ENCODE measurements at places on chromosomes 3 and 15.

GRCh38 chr3:138440121-138440521, 5.7 kb downstream of the ESYT3 start:
- no peak for DNase-seq

DNA sequence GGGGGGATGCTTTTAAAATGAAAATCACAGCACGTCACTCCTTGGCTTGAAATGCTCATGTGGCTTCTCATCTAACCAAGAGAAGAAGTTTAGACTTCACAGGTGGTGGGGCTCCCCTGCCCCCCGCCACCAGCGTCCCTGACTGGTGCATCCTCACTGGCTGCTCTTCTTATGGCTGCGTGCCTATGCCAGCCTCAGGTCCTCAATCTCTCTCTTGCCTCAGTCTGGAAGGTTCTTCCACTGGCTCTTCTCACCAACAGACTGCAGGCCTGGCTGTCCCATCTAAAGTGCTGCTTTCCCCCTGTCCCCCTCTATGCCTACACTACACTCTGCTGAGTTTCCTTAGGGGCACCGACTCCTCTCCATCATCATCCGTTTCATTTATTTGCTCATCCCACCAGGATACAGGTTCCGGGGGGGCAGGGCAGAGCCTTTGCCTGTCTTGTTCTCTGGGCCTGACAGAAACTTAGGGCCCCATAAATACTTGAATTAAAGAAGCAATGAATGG, 20.6 kb downstream of the ABTB1 start:
- no peak for DNase-seq

DNA sequence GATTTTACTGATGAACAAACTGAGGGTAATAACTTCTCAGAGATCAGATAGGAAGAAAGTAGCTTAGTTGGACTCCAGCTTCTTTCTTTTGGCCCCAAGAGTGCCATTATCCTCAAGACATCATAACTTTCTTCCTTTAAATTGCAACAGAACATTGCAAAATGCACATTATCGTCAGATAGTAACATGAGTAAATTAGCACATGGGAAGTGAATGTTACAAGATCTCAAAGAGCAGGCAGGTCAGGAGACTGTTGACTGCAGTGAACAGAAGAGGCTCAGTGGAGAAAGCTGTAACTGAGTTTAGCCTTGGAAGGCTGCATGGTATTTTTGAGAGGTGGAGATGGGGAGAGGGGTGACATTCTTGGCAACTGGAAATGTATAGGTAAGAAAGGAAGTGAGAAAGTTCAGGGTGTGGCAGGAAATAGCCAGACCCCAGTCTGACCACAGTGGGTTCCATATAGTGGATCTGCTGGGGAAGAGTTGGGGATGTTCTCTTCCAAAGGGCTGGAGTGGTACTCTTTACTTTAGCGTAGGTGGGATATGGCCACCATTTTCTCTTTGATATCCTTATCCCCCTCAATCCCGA, 307.7 kb downstream of the RPLP1 start:
- DNase-seq, result no peak

- no peak for DNase-seq
These were observed 23.6 kb upstream of the PLXNA1 start for GRCh38 chr3:126959136-126959920.

GRCh38 chr3:22507709-22508108, 695.4 kb upstream of the UBE2E2 start:
- DNase-seq, result no peak

DNA sequence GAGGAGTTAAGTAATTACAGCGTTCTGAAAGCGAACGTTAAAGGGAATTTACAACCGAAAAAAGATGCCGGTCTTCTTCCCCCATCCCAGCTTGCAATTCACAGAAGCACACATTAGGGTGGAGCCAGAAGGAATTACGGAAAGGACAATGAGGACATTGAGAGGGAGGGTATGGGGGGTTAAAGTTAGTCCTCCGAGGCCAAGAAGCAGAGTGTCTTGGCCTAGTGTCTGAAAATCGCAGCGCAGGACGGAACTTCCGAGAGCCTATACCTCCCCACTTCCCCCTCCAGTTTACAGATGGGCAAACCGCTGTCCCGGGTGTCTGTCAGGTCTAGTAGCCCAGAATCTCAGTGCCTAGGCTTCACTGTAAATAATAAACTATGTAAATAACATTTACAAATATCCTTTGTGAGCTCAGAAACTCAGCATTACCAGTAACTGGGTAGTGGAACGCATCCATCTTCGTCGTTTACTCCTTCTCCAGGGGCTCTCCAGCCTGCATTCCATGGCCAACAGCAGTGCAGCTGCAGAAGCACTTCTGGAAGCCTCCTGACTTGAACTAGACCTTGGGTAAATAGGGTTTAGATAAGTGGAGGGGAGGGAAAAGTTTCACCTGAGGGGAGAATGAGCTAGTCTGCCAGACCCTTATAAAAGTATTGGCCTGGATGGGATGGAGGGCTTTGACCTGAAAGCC, 922 bp downstream of the ADPRH start:
- DNase-seq, result no peak

DNA sequence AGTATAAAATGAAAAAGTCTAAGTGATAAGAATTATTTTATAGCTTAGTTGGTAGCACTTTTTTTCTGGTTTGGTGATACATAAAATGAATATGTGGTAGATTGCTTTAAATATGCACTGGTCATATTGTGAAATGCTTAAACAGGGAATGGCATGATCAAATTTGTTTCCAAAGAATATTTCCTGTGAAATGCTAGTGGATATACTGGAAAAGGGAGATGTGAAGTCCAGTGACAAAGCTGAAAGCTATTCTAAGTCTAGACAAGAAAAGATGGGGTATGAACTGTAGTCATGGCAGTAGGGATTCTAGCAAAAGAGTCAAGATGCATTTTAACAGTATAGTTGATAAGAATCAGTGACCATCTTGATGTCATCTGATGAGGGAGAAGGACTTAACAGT, 98.9 kb upstream of the MME start:
- DNase-seq, result no peak

- DNase-seq, result no peak
These were observed 128.8 kb downstream of the PLCL2 start for GRCh38 chr3:17013571-17013970.

DNA sequence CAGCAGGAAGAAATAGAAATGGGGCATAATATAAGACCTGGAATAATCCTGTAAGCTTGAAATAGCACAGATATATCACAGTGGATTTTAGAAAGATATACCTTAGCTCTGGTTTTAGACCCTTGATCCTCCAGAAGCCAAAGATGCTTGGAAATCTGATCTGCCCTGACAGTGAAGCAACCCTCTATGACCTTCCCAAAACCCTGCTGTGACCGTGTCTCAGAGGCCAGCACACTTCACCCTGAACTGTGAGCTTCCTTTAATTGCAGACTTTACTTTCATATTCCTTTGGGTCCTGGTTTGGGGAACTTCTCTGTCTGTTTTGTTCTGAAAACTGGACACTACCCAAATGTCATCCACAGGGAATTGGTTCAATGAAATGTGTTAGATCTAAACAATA, 13.0 kb downstream of the MECOM start:
- DNase-seq, result no peak

DNA sequence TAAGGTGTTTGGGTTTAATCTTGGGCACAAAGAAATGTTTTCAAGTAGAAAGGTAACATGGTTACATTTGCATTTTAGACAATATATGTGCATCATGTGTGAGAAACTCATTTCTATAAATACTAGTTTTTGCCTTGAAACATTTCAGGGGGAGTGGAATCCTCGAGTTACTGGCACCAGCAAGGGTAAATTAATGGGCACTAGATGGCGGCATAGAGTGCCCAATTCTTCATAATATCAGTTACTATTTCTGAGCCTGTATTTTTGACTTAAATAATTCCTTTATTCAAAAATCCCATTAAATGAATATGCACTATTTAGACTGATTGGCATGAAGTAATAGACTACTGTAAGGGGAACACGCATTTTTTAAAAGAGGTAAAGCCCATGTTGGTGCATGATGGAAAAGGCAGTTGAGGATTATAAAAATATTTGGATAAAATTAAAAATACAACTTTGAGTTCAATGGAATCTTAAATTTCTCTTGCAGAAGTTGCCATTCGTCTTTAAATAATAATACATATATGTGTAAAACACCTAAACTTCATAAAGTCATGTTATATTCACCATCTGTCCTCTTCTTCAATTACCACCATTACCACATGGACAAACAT, 106.3 kb downstream of the ZBTB20 start:
- peak; percentile 31 for DNase-seq

- no peak for DNase-seq
These were observed 453.0 kb downstream of the DIPK2A start for GRCh38 chr3:144424606-144425005.

GRCh38 chr3:159669766-159670165, 318.9 kb upstream of the IL12A start:
- no peak for DNase-seq

- DNase-seq, result no peak
These were observed 62.7 kb downstream of the EXOG start for GRCh38 chr3:38558864-38559263.

DNA sequence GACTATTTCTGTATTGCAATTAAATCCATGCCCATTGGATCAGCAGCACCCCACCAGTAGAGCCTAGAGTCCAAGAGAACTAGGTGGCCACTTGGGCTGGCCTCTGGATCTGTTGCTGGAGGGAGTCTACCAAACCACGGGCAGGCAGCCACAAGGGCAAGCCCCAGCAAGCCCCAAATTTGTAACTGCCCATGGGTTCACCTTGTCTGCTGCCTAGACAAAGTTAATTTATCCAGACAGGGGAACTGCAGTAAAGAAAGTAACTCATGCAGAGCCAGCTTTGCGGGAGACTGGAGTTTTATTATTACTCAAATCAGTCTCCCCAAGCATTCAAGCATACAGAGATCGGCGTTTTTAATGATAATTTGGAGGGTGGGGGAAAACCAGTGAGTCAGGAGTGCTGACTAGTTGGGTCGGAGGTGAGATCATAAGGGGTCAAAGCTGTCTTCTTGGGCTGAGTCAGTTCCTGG, 74.0 kb upstream of the TERB2 start:
- peak; percentile 37 for DNase-seq

- DNase-seq, result no peak
These were observed 402.4 kb downstream of the PLCL2 start for GRCh38 chr3:17287006-17287689.

DNA sequence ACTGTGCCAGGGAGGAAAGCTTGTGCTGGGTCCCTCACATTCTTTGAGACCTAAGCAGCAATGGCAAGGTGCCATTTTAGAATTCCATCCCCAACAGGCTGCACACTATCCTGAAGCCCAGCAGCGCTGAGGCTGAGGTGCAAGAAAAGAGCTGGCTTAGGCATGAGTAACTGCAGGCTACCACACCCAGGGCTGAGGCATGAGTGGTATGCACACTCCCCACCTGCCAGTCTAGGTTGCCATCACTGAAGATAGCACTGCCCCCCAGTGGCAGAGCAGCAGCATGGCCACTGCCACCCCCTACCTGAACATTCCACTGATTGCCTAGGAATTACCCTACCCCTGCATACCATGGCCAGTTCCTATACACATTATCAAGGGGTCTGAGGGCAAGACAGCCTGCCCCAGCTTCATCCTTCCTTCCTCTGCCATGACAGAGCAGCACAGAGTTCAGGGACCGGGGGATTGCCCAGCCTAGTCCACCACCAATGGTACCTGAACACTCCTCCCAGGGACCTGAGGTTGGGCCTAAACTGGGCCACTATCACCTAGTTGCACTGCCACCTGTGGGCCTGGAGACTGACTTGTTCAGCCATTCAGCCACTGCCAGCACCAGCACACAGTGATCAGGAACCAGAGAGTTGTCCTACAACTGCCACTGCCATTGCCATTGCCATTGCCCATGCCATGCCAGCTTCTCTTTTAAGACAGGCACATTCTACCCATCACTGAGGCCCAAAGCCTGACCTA, 129.8 kb downstream of the SATB1 start:
- no peak for DNase-seq

DNA sequence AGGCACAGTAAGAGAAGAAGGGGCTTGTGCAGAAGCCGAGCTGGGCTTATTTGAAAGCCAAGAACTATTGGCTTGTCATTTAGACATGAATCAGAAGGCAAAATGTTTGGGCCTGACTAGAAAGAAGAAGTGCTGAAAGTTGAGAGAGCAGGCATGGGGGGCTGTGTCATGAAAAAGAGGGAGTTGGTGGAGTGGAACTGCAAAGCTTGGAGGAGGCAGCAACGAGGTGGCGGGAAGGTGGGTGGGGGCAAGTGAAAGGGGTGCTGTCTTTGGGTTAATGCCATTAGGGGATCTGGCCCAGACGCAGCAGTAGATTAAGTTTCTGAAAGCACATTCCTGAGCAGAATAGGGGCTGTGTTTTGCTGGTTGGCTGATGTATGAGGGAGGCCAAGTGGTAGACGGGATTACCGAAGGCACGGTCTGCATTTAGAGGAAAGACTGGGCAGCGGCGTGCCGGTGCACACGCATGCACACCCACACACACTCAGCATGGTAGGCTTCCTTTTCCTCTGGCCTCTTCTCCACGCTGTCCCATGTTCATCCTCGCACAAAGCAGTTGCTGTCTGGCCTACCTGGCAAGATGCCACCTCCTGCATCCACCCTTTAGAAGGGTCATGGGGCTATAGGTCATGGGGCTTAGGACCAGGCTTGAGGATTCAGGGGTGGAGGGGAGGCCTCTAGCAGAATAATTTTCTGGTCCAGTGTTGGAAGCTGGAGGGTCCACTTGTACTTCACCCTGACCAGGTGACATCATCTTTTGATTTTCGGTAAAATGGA, 43.0 kb downstream of the BOC start:
- no peak for DNase-seq

Data from activated CD4-positive, CD25-positive, alpha-beta regulatory T cell treated with anti-CD3 and anti-CD28 coated beads, Interleukin-2, amount 50 U/mL, for 72 hours (primary cell).